ENCODE measurements at places on chromosomes 4 and X.

DNA sequence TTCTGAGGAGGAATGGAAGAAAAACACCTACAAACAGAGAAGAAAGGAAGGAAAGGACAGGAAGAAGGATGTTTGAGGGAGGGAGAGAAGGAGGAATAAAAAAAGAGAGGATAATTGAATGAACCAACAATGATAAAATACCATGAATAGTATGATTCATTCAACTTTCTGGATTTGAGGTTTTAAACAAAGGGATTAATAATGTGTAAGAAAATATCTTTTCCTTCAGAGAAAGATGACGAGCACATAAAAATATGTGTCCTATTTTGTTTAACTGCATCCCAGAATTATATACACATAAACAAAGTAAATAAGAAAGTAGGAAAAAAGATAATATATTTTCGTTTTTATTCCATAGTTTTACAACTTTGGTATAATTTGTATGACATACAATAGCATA lies 1380.4 kb downstream of the STIM2 start:
- H3K4me3 ChIP-seq: no peak overlapping the region
- H3K4me1 ChIP-seq: no peaks in the 10 kb centered on the region

DNA sequence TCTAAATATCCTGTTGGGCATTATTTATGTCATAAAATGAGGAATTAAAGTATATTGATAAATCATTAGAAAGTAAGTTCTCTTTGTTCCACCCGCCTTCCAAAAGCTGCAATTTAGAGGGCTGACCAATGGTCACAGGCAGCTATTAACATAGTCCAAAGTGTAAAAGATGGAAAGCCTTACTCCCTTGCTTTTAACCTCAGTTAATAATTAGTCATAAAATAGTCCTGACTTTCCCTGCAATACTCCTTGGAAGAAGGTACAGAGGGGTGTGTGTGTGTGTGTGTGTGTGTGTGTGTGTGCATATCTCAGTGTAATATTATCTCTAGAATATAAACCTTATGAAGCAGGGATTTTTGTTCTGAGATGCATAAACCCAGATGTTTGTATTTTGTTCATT lies 275.4 kb downstream of the FAT4 start:
- no peaks in the 10 kb centered on the region for H3K4me1 ChIP-seq
- no peaks in the 10 kb centered on the region for H3K27me3 ChIP-seq
- H3K36me3 ChIP-seq: no peaks in the 10 kb centered on the region

DNA sequence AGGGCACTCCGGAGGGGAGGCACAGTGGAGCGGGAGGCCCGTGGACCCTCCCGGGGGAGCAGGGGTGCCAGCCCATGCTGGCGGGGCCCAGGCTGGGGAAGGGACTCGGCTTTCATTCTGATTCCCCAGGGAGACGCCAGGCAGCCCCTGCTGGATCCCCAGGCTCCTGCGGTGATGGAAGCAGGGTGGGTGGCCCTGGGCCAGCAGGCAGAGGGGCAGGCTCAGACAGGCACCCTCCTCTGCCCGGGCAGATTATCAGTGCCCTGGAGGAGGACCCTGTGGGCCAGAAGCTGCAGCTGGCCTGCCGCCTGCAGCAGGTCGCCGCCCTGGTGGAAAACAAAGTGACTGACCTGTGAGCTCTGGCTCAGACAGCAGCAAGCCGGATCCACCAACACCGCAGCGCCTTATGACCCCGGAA lies 2.1 kb upstream of the SRPK3 start:
- no peaks in the 10 kb centered on the region for H3K36me3 ChIP-seq
- H3K27ac ChIP-seq: no peak overlapping the region
- no peaks in the 10 kb centered on the region for H3K4me1 ChIP-seq
- no peak overlapping the region for H3K4me3 ChIP-seq

GRCh38 chr4:89305712-89306437 lies 1.7 kb downstream of the GPRIN3 start:
- DNase-seq: no peak
- peak overlapping the region; percentile 57 for H3K4me3 ChIP-seq
- H3K27ac ChIP-seq: no peak overlapping the region
- no peaks in the 10 kb centered on the region for H3K27me3 ChIP-seq

- H3K27me3 ChIP-seq: no peaks in the 10 kb centered on the region
- no peak overlapping the region for H3K27ac ChIP-seq
- H3K36me3 ChIP-seq: no peaks in the 10 kb centered on the region
- H3K4me3 ChIP-seq: no peak overlapping the region
- no peak for DNase-seq
Measured at GRCh38 chr4:182575225-182575624, 332.0 kb downstream of the TENM3 start.

GRCh38 chrX:105972690-105973386 lies 65.7 kb downstream of the SERPINA7 start:
- H3K4me1 ChIP-seq: no peaks in the 10 kb centered on the region
- DNase-seq: no peak

- no peaks in the 10 kb centered on the region for H3K4me1 ChIP-seq
- H3K27me3 ChIP-seq: no peaks in the 10 kb centered on the region
- DNase-seq: no peak
- no peaks in the 10 kb centered on the region for H3K36me3 ChIP-seq
- H3K4me3 ChIP-seq: no peak overlapping the region
Measured at GRCh38 chrX:116384406-116384954, 51.9 kb upstream of the SLC6A14 start.

- no peak overlapping the region for H3K27ac ChIP-seq
- no peak for DNase-seq
- no peaks in the 10 kb centered on the region for H3K27me3 ChIP-seq
- no peak overlapping the region for H3K4me3 ChIP-seq
- no peaks in the 10 kb centered on the region for H3K36me3 ChIP-seq
- H3K4me1 ChIP-seq: no peaks in the 10 kb centered on the region
Measured at GRCh38 chr4:183328832-183329231, 6.6 kb upstream of the CLDN24 start.
